Stomach (tissue), 19 donors: ENCODE measurements at places on chromosomes 4 and X. TPM values are rescaled to one million over a fixed set of nuclear protein-coding genes. Genes with fewer than 3 reads are reported as not detected.

ZFYVE28 gene
- 16.9 TPM for total RNA-seq

GUCY2F gene
- not detected for total RNA-seq

DCLK2 gene
- total RNA-seq, result 4.7 TPM

RENBP gene
- not detected for total RNA-seq

DDX53 gene
- not detected for total RNA-seq

PRSS12 gene
- 21.1 TPM for total RNA-seq

VCX2 gene
- not detected for total RNA-seq

NFXL1 gene
- total RNA-seq, result 23.7 TPM

VSIG4 gene
- 21.3 TPM for total RNA-seq

CYP4V2 gene
- total RNA-seq, result 7.0 TPM

- no peak overlapping the region for H3K4me3 ChIP-seq
- no peaks in the 10 kb centered on the region for H3K4me1 ChIP-seq
- H3K27ac ChIP-seq, result no peak overlapping the region
- no peak for DNase-seq
- H3K36me3 ChIP-seq, result no peaks in the 10 kb centered on the region
Measured at GRCh38 chr4:161003418-161004057, 1160.3 kb downstream of the FSTL5 start.

DNA sequence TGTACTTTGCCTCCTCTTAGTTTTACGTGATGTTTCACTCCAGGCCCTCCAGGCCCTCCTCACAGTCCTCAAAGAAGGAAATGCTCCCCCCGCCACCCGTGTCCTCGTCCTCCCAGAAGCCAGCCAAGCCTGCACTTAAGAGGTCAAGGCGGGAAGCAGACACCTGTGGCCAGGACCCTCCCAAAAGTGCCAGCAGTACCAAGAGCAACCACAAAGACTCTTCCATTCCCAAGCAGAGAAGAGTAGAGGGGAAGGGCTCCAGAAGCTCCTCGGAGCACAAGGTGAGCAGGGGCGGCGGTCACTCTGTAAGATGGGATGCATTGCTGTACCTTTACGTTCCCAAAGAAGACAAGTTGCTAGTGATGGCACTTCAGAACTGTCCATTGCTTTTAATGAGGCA is 94.4 kb downstream of the KLHL8 start:
- no peak overlapping the region for H3K4me3 ChIP-seq
- H3K4me1 ChIP-seq, result peaks cover 24% of the 10 kb centered on the region
- no peak for DNase-seq

DNA sequence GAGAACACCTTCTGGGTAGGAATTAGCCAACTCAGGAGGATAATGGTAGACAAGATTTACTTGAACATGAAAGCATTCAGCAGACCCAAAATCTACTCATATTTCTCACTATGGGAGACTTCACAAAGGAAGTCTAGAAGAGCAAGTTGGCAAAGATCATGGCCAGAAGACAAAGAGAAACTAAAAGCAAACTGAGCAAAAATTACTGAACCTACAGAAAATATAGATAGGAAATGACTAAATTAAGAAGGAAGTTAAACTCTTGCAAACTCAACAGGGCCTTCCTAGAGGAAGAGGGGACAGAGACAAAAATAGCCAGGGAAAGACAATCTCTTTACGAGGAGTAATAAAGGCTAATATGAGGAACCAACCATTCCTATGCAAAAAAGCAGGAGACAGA is 18.7 kb downstream of the CORIN start:
- no peaks in the 10 kb centered on the region for H3K27me3 ChIP-seq
- H3K4me3 ChIP-seq, result no peak overlapping the region
- DNase-seq, result no peak
- no peaks in the 10 kb centered on the region for H3K36me3 ChIP-seq

- H3K27me3 ChIP-seq, result no peaks in the 10 kb centered on the region
- peak; percentile 45 for DNase-seq
- no peak overlapping the region for H3K27ac ChIP-seq
- H3K4me1 ChIP-seq, result no peaks in the 10 kb centered on the region
- H3K4me3 ChIP-seq, result no peak overlapping the region
Measured at GRCh38 chr4:19844446-19844845, 407.3 kb upstream of the SLIT2 start.

- DNase-seq, result no peak
- H3K27ac ChIP-seq, result no peak overlapping the region
- H3K36me3 ChIP-seq, result peaks cover 8% of the 10 kb centered on the region
- no peak overlapping the region for H3K4me3 ChIP-seq
- no peaks in the 10 kb centered on the region for H3K27me3 ChIP-seq
- no peaks in the 10 kb centered on the region for H3K4me1 ChIP-seq
Measured at GRCh38 chr4:36211084-36211483, 33.2 kb downstream of the ARAP2 start.

DNA sequence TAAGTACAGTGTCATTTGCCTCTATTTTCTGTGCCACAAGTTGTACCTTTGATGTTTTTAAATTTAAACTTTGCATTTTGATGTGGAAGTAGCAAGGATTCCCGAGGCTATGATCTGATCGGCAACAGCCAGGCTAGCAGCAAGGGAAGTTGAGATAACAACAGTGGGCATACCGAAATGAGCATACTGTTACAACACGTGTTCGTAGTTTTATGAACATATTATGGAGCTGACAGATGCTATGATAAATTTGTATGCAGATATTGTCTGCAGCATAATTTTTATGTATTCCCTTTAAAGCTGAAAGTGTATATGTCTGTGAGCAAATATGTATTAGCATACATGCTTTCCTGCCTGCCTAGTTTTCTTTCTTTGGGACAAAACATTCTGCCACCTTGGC is 306.1 kb downstream of the PCDH7 start:
- peaks cover 25% of the 10 kb centered on the region for H3K4me1 ChIP-seq
- H3K36me3 ChIP-seq, result no peaks in the 10 kb centered on the region
- H3K4me3 ChIP-seq, result no peak overlapping the region
- no peaks in the 10 kb centered on the region for H3K27me3 ChIP-seq
- no peak overlapping the region for H3K27ac ChIP-seq

- H3K36me3 ChIP-seq, result no peaks in the 10 kb centered on the region
- no peak for DNase-seq
- H3K4me3 ChIP-seq, result no peak overlapping the region
- no peak overlapping the region for H3K27ac ChIP-seq
- H3K27me3 ChIP-seq, result no peaks in the 10 kb centered on the region
Measured at GRCh38 chr4:2863649-2864048, 20.0 kb downstream of the ADD1 start.

GRCh38 chrX:97850911-97851310 is 967.2 kb downstream of the RPA4 start:
- no peak overlapping the region for H3K27ac ChIP-seq
- no peak overlapping the region for H3K4me3 ChIP-seq
- DNase-seq, result no peak
- H3K4me1 ChIP-seq, result no peaks in the 10 kb centered on the region
- H3K27me3 ChIP-seq, result no peaks in the 10 kb centered on the region

DNA sequence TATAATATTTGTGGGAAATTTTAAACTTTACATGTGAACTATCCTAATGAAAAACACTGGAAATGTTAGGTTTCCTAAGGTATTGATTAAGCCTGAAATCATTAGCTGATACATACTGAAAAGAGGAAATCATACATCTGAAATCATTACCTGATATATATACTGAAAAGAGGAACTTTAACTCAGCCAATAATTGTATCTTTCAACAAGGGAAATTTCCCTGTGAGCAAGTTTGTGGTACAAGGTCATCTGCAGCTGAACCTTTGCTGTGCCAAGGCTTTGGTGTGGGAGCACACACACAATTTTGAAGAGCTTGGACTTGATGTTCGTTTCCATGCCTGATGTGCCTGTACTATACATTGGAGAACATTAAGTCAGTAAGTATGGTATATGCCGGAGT is 131.9 kb upstream of the USP9X start:
- no peaks in the 10 kb centered on the region for H3K4me1 ChIP-seq
- no peak overlapping the region for H3K27ac ChIP-seq
- DNase-seq, result no peak
- no peak overlapping the region for H3K4me3 ChIP-seq
- no peaks in the 10 kb centered on the region for H3K27me3 ChIP-seq

DNA sequence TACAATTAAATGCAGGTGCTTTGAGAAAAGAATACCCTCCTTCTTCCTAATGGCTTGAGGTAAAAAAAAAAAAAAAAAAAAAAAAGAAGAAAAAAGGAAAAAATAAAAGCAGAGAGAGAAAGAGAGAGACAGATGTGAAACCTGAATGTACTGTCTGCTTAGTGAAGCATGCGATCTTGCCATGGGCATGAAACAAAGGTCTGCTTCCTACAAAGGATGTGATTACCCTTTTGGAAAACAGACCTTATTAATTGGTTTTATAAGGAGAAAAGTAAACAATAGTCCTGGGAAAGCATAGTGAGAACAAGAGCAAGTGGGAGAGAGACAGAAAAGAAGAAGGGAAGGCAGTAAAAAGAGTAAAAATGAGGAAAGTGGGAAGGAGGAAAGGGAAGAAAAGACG is 526.1 kb upstream of the PABPC4L start:
- no peak overlapping the region for H3K27ac ChIP-seq
- H3K36me3 ChIP-seq, result no peaks in the 10 kb centered on the region
- H3K4me3 ChIP-seq, result no peak overlapping the region
- H3K4me1 ChIP-seq, result no peaks in the 10 kb centered on the region
- H3K27me3 ChIP-seq, result no peaks in the 10 kb centered on the region
- DNase-seq, result no peak
